ENCODE measurements at places on chromosomes 1 and 21. TPM values are rescaled to one million over a fixed set of nuclear protein-coding genes. Genes with fewer than 3 reads are reported as not detected.
A peak's percentile ranks its signal among the peaks of the same experiment; 100 is the strongest.

- H3K4me3 ChIP-seq, result no peak overlapping the region
- DNase-seq, result no peak
- no peak overlapping the region for H3K27ac ChIP-seq
- H3K36me3 ChIP-seq, result no peaks in the 10 kb centered on the region
Observed at GRCh38 chr1:201254625-201255478, 28.5 kb upstream of the PKP1 start.

- peaks cover under 1% of the 10 kb centered on the region for H3K27me3 ChIP-seq
- peak overlapping the region; percentile 32 for H3K27ac ChIP-seq
- peaks cover 54% of the 10 kb centered on the region for H3K4me1 ChIP-seq
- no peak overlapping the region for H3K4me3 ChIP-seq
Observed at GRCh38 chr1:33370301-33370700, 49.4 kb upstream of the A3GALT2 start.

- H3K36me3 ChIP-seq, result no peaks in the 10 kb centered on the region
- peaks cover 31% of the 10 kb centered on the region for H3K4me1 ChIP-seq
- no peak for DNase-seq
- peaks cover 6% of the 10 kb centered on the region for H3K27me3 ChIP-seq
Observed at GRCh38 chr1:26307363-26307781, 936 bp upstream of the UBXN11 start.

GRCh38 chr1:151763990-151764389, 694 bp upstream of the MRPL9 start:
- peak overlapping the region; percentile 98 for H3K27ac ChIP-seq
- no peak for DNase-seq
- H3K4me3 ChIP-seq, result peak overlapping the region; percentile 94

DNA sequence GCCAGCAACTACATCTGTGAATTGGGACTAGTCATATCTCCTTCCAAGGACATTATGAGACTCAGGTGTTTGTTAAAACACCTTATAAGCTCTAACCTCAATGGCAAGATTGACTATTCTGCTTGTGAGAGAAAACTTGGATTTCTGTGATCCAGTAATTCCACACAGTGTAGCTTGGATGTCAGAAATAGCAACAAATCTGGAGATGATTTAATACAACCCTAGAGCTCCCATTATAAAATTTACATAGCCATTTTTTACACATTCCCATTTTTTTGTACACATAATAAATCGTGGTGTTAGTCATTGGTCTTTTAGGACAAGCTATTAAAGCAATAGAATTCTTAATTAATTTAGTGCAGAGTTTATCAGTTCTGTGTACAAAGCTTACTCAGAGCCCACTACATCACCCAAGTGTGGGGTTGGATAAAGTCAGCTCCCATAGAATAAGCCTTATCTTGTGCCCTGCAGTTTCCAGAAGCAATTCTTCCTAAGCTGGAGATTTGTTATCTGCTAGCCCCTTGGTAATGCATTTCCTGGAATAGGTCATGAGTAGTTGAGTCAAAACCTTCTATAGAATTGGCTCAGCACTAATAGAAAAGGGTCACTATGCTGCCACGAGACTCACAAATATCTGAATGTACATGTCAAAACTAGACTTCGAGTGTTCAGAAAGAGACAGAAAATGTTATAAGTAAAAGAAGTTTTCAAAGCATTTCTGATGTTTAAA, 434.0 kb upstream of the RUNX1 start:
- H3K36me3 ChIP-seq, result peaks cover 14% of the 10 kb centered on the region
- no peak for DNase-seq
- H3K4me3 ChIP-seq, result no peak overlapping the region
- no peak overlapping the region for H3K27ac ChIP-seq
- H3K4me1 ChIP-seq, result peaks cover 11% of the 10 kb centered on the region
- peaks cover 7% of the 10 kb centered on the region for H3K27me3 ChIP-seq

The DNAJC28 gene
- 1.6 TPM for total RNA-seq

The TNNT2 gene
- not detected for total RNA-seq

All from HFFc6 (cell line).